Thoracic aorta (tissue), 2 donors: ENCODE measurements at places on chromosomes 1 and 21. TPM values are rescaled to one million over a fixed set of nuclear protein-coding genes. Genes with fewer than 3 reads are reported as not detected.

- DNase-seq, result no peak
- no peaks in the 10 kb centered on the region for H3K36me3 ChIP-seq
- H3K27me3 ChIP-seq, result no peaks in the 10 kb centered on the region
- H3K4me3 ChIP-seq, result no peak overlapping the region
- no peak overlapping the region for H3K27ac ChIP-seq
These were observed 5.0 kb upstream of the ENO1 start for GRCh38 chr1:8883491-8883890.

DNA sequence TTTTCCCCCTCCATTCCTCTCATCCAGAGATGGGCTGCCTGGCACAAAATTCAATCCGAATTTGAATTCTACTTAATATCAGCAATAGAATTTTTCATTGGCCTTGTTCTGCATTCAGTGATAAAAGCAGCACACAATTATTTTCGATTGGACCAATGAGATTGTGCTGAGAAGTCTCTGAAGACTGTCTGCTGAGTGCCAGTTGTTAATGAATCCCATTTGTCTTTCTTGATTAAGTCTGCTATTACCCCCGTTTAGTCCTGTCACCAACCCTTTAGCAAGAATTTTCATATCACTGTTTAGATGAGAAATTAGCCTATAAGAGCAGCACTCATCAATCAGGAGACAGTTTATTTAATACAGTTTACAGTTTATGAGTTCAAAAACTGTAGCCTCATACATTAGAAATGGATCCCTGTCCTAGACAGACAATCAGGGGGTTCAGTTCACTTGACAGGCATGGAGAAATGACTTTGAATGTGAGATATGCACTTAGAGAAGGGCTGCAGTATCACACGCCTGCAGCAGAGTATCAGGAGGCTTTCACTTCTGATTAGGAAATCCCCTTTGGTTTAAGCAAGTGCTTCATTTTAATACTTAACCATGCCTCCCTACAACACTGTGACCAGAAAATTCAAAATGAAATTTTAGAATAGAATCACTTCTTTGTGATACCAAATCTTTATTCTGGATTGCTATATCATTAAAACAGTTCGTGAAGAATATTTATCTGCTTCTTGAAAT lies 304.7 kb upstream of the PTBP2 start:
- no peak for DNase-seq
- peak overlapping the region; percentile 3 for H3K4me3 ChIP-seq
- H3K27me3 ChIP-seq, result no peaks in the 10 kb centered on the region
- H3K27ac ChIP-seq, result peak overlapping the region; percentile 45
- no peaks in the 10 kb centered on the region for H3K36me3 ChIP-seq

- H3K4me3 ChIP-seq, result no peak overlapping the region
- no peak overlapping the region for H3K27ac ChIP-seq
- no peak for DNase-seq
- H3K36me3 ChIP-seq, result no peaks in the 10 kb centered on the region
- no peaks in the 10 kb centered on the region for H3K27me3 ChIP-seq
These were observed 9.2 kb downstream of the GPR161 start for GRCh38 chr1:168127503-168127902.

GRCh38 chr1:12356004-12356890 lies 126.4 kb downstream of the VPS13D start:
- H3K4me3 ChIP-seq, result peak overlapping the region; percentile 54
- no peak for DNase-seq
- peak overlapping the region; percentile 72 for H3K27ac ChIP-seq

DNA sequence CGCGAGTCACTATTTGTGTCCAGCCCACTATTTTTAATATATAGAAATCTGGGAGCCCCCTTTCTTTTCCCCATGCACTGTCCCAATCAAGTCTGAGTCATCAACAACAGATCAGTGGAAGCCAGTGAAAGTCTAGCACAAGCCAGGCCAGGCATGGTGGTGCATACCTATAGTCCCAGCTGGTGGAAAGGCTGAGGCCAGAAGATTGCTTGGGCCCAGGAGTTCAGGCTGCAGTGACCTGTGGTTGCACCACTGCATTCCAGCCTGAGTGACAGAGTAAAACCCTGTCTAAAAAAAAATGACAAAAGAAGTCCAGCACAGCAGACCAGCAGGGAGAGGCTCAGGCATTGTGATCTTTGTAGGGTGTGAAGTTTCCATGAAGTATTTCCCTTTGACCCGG lies 9.0 kb upstream of the RPL5 start:
- H3K27ac ChIP-seq, result no peak overlapping the region
- no peak for DNase-seq
- no peaks in the 10 kb centered on the region for H3K27me3 ChIP-seq
- no peak overlapping the region for H3K4me3 ChIP-seq
- H3K36me3 ChIP-seq, result no peaks in the 10 kb centered on the region

GRCh38 chr21:19018529-19018928 lies 614.9 kb upstream of the TMPRSS15 start:
- DNase-seq, result no peak
- H3K4me3 ChIP-seq, result no peak overlapping the region
- no peaks in the 10 kb centered on the region for H3K36me3 ChIP-seq
- no peaks in the 10 kb centered on the region for H3K27me3 ChIP-seq

DNA sequence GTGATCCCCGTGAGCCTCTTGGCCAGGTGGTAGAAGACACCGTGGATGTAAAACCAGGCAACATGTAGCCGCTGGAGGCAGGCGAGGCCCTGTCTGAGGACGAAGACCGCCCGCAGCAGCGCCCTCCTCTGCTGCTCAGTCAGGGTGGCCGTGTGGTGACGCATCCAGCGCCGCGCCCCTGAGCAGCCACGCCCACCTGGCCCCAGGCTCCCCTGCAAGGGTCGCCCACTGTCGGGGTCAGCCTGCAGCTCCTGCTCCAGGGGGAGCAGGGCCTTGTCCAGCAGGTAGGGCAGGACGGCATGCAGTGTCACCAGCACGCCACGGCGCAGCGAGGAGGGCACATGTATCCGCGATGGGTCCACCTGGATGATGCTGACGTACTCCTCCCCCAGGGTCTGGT lies 3.9 kb downstream of the PEX10 start:
- peaks cover 31% of the 10 kb centered on the region for H3K36me3 ChIP-seq
- peaks cover 15% of the 10 kb centered on the region for H3K4me1 ChIP-seq
- H3K27ac ChIP-seq, result no peak overlapping the region

- no peak overlapping the region for H3K4me3 ChIP-seq
- DNase-seq, result no peak
- no peaks in the 10 kb centered on the region for H3K27me3 ChIP-seq
- no peaks in the 10 kb centered on the region for H3K36me3 ChIP-seq
These were observed 94.6 kb upstream of the CASZ1 start for GRCh38 chr1:10891091-10891490.

- no peaks in the 10 kb centered on the region for H3K27me3 ChIP-seq
- no peak for DNase-seq
- no peak overlapping the region for H3K27ac ChIP-seq
- no peak overlapping the region for H3K4me3 ChIP-seq
These were observed 1544.1 kb downstream of the PLA2G4A start for GRCh38 chr1:188372821-188373220.

- H3K27me3 ChIP-seq, result no peaks in the 10 kb centered on the region
- no peak overlapping the region for H3K27ac ChIP-seq
- no peak for DNase-seq
- H3K4me1 ChIP-seq, result no peaks in the 10 kb centered on the region
- no peak overlapping the region for H3K4me3 ChIP-seq
These were observed 253.2 kb downstream of the CRB1 start for GRCh38 chr1:197521118-197521739.

DNA sequence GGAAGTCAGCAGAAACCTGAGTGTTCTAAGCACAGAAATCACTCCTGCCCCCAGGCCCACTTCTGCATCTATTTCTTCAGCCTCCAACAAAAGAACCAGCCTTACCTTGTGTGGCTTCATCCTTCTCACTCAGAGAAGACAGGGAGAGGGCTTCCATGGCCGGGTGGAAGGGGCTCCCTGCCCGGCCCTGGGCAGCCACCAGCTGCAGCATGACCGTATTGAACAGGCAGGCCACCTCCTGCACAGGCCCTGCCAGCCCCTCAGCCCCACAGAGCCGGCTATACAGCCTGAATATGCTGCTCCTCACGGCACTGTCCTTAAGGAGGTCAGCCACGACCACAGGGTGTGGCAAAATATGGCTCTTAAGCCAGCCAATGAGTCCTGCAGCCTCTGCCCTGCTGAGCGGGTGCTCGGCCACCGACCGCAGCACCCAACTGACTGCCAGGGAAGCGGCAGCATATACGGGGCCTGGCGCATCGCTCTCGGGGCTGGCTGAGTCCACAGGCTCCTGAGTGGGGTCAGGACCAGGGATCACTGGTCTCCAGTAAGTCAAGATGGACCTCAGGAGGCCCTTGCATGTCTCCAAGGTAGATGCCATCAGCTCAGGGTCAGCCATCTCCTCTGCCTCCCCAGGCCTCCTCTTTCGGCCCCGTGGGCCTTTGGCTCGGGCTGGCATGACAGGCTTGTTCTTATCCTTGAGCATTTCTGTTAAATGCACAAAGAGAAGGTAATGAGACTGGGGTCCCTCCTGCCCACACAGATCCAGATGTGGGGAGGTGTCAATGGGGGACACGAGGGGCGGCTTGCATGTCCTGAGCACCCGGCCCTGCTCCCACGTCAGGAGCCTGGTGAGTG lies 17.9 kb downstream of the MRAP start:
- no peak overlapping the region for H3K27ac ChIP-seq
- no peak overlapping the region for H3K4me3 ChIP-seq
- no peaks in the 10 kb centered on the region for H3K4me1 ChIP-seq
- H3K36me3 ChIP-seq, result peaks cover 73% of the 10 kb centered on the region
- DNase-seq, result no peak

DNA sequence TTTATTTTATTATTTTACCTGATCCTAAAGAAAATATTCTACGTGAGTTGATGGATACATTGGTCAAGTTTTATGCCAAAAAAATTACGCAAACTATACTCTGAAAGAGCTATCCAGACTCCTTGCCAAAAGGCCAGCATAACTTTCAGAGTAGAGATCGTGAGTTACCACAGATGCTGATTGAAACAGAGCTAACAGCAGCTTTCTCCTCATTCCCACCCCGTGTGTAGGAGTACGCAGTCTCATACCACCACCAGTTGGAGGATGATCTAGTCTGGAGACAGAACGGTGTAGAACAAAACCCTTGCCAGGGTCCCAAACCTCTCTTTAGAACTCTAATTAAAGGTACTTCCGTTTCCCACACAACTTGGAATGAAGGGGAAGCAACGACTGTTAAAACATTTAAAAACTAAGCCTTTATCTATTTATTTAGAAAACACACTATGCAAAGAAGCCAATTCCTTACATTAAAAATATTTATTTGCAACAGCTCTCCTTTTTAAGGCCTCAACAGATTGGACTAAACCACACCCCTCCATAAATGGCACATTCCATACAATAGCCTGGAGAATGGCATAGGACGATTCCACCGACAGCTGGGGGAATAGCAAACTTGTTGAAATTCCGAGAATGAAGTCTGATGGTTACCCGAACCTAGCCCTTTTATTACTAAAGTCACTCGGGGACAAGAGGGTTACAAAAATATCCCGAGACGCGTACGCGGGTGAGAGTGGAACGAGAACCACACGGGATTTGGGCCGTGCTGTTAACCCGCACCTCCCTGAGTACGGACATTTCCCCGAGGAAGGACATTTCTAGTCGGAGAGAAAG lies 1.4 kb downstream of the NUCKS1 start:
- H3K27me3 ChIP-seq, result no peaks in the 10 kb centered on the region
- peak overlapping the region; percentile 85 for H3K4me3 ChIP-seq
- DNase-seq, result peak; percentile 43
- peaks cover 21% of the 10 kb centered on the region for H3K4me1 ChIP-seq
- H3K36me3 ChIP-seq, result no peaks in the 10 kb centered on the region

GRCh38 chr1:100346387-100346786 lies 5.9 kb upstream of the CDC14A start:
- no peak for DNase-seq
- no peaks in the 10 kb centered on the region for H3K4me1 ChIP-seq
- H3K27ac ChIP-seq, result no peak overlapping the region
- H3K36me3 ChIP-seq, result no peaks in the 10 kb centered on the region
- H3K4me3 ChIP-seq, result no peak overlapping the region

Gene MARK1
- 11.9 TPM for total RNA-seq

Gene HORMAD1
- not detected for total RNA-seq

Gene HTR6
- total RNA-seq, result 0.41 TPM

Gene COL9A2
- total RNA-seq, result 16.7 TPM

Gene POLR3GL
- total RNA-seq, result 16.9 TPM

Gene CLDN17
- not detected for total RNA-seq
